Activated CD4-positive, alpha-beta T cell treated with anti-CD3 and anti-CD28 coated beads, Interleukin-2, amount 10 ng/mL, durations not matched to agents 7 days and 5 days (primary cell): ENCODE measurements at places on chromosomes 16 and 17. TPM values are rescaled to one million over a fixed set of nuclear protein-coding genes. Genes with fewer than 3 reads are reported as not detected.

DNA sequence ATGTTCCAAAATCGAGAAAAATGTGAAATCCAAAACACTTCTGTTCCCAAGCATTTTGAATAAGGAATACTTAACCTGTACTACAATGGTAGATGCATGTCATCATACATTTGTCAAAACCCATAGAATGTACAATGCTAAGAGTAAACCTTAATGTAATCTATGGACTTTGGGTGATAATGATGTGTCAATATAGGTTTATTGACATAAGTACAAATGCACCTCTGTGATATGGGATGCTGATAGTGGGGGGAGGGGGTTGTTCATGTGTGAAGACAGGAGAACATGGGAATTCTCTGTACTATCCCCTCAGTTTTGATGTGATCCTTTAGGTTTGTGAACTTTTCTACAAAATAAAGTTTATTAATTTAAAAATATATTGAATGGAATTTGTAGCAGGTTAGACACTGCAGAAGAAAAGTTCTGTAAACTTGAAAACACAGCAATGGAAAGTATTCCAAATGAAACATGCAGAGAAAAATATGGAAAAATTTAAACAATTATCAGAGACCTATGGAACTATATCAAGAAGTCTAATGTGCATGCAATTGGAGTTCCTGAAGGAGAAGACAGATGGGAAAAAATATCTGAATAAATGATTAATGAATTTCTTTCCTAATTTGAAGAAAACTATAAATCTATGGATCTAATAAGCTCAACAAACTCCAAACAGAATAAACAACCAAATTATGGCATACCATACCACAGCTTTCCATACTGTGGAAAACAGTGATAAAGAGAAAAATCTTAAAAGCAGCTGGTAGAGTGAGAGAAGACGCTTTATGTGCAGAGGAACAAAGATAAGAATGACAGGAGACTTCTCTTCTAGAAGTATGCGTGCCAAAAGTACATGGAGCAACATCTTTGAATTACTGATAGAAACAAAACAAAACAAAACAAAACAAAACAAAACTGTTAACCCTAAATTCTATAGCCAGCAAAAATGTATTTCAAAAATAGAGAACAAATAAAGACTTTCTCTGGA lies 34.7 kb upstream of the MSI2 start:
- H3K27me3 ChIP-seq = peaks cover 23% of the 10 kb centered on the region
- H3K4me1 ChIP-seq = no peaks in the 10 kb centered on the region
- H3K4me3 ChIP-seq = no peak overlapping the region
- DNase-seq = no peak

DNA sequence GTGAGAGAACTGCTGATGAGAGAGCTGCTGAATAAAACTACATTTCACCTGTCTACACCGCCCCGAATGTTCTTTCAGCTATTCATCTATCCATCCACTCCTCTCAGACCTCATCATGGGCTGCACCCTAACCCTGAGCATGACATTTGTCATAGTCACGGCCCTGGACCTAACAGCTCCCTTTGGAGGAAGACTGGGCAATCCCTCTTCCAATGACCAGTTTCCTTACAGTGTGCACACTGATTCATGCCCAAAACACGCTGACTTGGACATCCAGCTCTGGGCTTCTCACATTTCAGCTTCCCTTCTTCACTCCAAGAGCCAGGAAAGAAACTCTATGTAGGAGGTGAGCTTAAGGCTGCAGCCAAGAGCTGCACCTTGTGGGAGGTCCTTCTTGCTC lies 41.8 kb upstream of the ARL4D start:
- no peak for DNase-seq
- H3K4me3 ChIP-seq = no peak overlapping the region
- no peaks in the 10 kb centered on the region for H3K27me3 ChIP-seq

DNA sequence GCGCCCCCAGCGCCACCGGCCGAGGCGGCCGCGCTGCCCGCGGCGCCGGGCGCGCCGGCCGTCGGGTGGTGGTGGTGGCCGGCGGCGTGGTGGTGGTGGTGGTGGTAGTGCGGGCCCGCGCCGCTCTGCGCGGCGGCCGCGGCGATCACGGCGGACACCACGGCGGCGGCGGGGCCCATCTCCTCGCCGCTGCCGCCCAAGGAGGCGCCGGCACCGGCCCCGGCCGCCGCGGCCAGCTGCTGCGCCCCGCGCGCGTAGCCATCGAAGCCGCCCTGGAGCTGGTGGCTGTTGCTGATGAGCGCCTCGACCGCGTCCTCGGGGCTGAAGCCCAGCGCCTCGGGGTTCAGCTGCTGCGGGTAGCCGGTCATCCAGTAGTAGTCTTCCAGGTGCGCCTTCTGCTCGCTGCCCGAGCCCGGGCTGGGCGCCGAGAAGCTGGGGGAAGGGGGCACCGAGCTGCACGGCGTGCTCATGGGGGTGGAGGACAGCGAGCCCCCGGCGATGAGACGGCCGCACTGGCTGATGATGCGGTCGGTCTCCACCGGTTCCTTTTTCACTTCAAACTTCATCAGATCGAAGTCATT lies 1.2 kb downstream of the MAF start:
- peak; percentile 12 for DNase-seq
- peak overlapping the region; percentile 88 for H3K27ac ChIP-seq
- H3K27me3 ChIP-seq = peaks cover 49% of the 10 kb centered on the region
- H3K4me1 ChIP-seq = peaks cover 43% of the 10 kb centered on the region

DNA sequence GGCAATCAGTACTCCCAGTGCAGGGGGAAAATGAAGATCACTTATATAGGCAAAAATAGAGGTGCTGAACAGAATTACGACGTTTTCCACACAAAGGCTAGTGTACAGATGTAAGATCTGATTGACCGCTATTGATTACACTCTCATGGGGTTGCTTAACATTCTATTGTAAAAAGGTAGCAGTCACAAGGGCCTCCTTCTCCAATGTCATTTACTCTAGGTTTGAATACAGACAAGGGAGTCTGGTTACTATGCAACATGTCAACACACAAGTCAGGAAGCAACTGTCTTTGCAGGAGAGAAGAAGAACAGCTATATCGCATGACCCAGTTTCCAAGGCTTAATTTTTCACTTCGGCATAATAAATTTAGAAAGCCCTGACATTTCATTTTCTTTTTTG lies 7.9 kb downstream of the KRT37 start:
- H3K27ac ChIP-seq = no peak overlapping the region
- no peak overlapping the region for H3K4me3 ChIP-seq
- no peaks in the 10 kb centered on the region for H3K36me3 ChIP-seq
- DNase-seq = no peak

DNA sequence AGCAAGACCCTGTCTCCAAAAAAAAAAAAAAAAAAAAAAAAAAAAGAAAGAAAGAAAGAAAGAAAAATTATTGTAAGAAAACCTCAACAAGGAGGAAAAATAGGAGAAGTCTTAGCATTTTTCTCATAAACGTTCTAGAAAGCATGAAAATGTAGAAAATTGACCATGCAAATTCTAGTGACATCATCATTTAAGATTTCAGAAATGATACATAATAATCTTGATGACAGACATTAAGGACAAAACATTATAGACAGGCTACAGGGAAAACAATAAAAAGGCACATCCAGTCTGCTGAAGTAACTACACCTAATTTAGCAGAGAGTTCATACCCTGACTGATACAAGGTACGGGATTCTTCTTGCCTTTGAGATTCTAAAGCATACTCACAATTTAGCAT lies 21.9 kb downstream of the MED13 start:
- H3K4me1 ChIP-seq = peaks cover 32% of the 10 kb centered on the region
- no peak for DNase-seq
- H3K27ac ChIP-seq = no peak overlapping the region
- H3K4me3 ChIP-seq = no peak overlapping the region
- peaks cover 58% of the 10 kb centered on the region for H3K36me3 ChIP-seq
- H3K27me3 ChIP-seq = no peaks in the 10 kb centered on the region

- no peak overlapping the region for H3K4me3 ChIP-seq
- no peaks in the 10 kb centered on the region for H3K27me3 ChIP-seq
- H3K36me3 ChIP-seq = peaks cover 26% of the 10 kb centered on the region
- peak overlapping the region; percentile 47 for H3K27ac ChIP-seq
- no peak for DNase-seq
- H3K4me1 ChIP-seq = peaks cover 44% of the 10 kb centered on the region
Observed at GRCh38 chr17:75976175-75976848, 2.7 kb downstream of the ACOX1 start.

Gene UNC13D
- 182 TPM for total RNA-seq

- H3K4me3 ChIP-seq = no peak overlapping the region
- no peaks in the 10 kb centered on the region for H3K4me1 ChIP-seq
- H3K36me3 ChIP-seq = no peaks in the 10 kb centered on the region
- no peak for DNase-seq
Observed at GRCh38 chr17:41480136-41480535, 815 bp downstream of the KRT35 start.

GRCh38 chr17:933312-934073 lies 46.1 kb downstream of the NXN start:
- H3K4me3 ChIP-seq = no peak overlapping the region
- H3K36me3 ChIP-seq = no peaks in the 10 kb centered on the region
- H3K27me3 ChIP-seq = no peaks in the 10 kb centered on the region
- no peak for DNase-seq
- H3K4me1 ChIP-seq = no peaks in the 10 kb centered on the region

- H3K4me1 ChIP-seq = no peaks in the 10 kb centered on the region
- H3K27ac ChIP-seq = no peak overlapping the region
- no peak overlapping the region for H3K4me3 ChIP-seq
- DNase-seq = no peak
- H3K27me3 ChIP-seq = peaks cover 20% of the 10 kb centered on the region
Observed at GRCh38 chr17:15777717-15778116, 45.6 kb downstream of the TBC1D26 start.

GRCh38 chr16:28609631-28610594 lies at the start of gene SULT1A1:
Gene SULT1A1, minus strand, starts transcription at chr16:28610044. Its CDS starts 1,189 bp downstream, at chr16:28608855.
- no peaks in the 10 kb centered on the region for H3K36me3 ChIP-seq
- H3K27me3 ChIP-seq = no peaks in the 10 kb centered on the region
- no peak within 1 kb of the TSS for H3K4me3 ChIP-seq
- H3K27ac ChIP-seq = peak within 1 kb of the TSS; percentile 77

Gene KRTAP4-12
- total RNA-seq = not detected

GRCh38 chr17:64024781-64025731 lies 4.6 kb upstream of the ICAM2 start:
- H3K4me3 ChIP-seq = peak overlapping the region; percentile 38
- H3K27ac ChIP-seq = peak overlapping the region; percentile 93
- peaks cover 74% of the 10 kb centered on the region for H3K4me1 ChIP-seq
- no peaks in the 10 kb centered on the region for H3K27me3 ChIP-seq

- H3K27ac ChIP-seq = no peak overlapping the region
- peaks cover 43% of the 10 kb centered on the region for H3K27me3 ChIP-seq
- no peaks in the 10 kb centered on the region for H3K36me3 ChIP-seq
- DNase-seq = no peak
Observed at GRCh38 chr16:56120447-56121155, 70.7 kb upstream of the GNAO1 start.

DNA sequence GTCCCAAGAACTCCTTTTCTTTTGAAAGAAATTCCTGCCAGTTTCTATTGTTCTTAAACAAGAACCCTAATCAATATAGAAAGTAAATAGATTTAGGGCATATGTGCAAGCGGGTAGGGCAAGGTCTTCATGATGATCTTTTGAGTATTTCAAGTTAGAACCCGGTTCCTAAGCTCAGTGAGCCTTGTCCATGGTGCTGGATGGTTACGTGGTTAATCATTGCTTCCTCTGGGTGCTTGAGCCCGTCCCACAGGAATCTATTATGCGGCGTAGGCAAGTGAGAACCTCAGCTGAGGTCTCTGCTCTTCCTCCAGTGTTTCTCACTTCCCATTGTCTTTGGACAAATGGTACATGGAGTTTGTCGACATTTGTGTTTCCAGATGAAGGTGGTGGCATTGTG lies 580.8 kb upstream of the EEF2KMT start:
- H3K27ac ChIP-seq = no peak overlapping the region
- H3K27me3 ChIP-seq = no peaks in the 10 kb centered on the region
- H3K36me3 ChIP-seq = no peaks in the 10 kb centered on the region
- no peak for DNase-seq
- H3K4me3 ChIP-seq = no peak overlapping the region
- no peaks in the 10 kb centered on the region for H3K4me1 ChIP-seq

DNA sequence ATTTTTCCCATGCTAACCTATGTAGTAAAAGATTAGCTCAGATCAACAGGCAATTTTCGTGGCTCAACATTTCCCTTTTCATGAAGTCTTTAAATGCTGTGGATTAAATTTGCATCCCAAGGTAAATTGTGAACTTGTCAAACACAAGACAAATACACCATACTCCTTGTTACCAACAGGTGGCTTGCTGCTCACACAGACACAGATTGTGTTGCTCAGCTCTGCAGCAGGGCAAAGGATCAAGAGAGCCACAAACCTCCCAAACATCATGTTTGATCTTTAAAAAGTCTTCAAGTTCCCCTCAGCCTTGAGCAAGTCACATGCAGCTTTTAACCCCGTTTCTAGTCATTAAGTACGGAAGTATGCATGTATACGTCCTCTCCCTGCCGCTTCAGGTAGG lies 119.6 kb upstream of the CNTNAP4 start:
- no peak overlapping the region for H3K27ac ChIP-seq
- DNase-seq = no peak
- no peaks in the 10 kb centered on the region for H3K27me3 ChIP-seq
- H3K4me3 ChIP-seq = no peak overlapping the region
- H3K4me1 ChIP-seq = no peaks in the 10 kb centered on the region

Gene ANKRD40CL
- not detected for total RNA-seq

DNA sequence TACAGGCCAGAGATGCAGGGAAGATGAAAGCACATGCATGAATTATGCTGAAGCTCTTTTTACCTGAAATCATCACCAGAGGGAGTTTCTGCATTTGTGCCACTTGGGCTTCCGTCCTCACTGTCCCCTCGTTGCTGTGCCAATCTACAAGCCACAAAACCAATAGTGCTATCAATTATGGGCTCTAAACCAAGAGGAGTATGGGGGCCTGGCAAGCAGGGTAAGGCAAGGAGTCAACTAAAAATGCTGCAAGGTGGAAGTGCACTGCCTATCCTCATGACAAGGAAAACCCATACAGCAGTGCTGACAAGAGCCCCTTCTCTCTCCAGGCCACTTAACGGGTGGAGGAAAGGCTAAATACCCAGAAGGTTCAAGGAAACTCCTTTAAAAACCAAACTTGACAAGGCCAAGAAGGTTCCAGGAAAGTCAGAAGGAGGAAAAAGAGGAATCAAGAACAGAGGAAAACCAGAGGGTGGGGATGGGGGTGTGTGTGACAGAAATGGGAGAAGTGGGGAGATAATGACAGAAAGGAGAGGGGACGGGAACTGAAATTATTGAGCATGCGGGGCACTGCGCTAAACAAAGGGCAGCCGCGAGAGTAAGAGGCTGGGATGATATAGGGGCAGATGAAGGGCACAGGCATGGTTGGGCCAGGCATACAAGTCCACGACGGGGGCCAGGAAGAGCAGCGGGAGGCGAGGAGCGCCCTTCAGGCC lies 674 bp downstream of the C17orf75 start:
- peak overlapping the region; percentile 91 for H3K27ac ChIP-seq
- peaks cover 25% of the 10 kb centered on the region for H3K36me3 ChIP-seq
- peak overlapping the region; percentile 88 for H3K4me3 ChIP-seq
